ENCODE measurements at places on chromosomes 1 and 21.
A peak's percentile ranks its signal among the peaks of the same experiment; 100 is the strongest.

- DNase-seq = no peak
Observed at GRCh38 chr1:59340411-59341307, 43.8 kb downstream of the FGGY start.

DNA sequence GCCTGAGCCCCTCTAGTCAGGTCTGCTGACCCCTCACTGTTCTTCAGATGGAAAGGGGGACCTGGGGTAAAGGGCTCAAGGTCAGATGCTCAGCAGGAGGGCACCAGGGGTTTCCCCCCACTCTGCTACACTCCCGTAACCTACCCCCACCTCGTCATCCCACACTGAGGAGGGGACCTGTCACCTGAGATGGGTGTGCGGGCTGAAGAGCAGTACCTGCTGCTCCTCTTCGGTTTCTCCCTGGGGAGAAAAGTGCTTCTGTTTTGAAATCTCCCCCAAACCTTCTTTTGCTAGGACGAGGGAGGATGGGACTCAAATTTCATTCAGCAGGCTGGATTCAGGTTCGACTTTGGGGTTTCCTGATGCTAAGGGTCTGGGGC lies 65.2 kb downstream of the SYT2 start:
- no peak for DNase-seq

GRCh38 chr1:108816049-108816893 lies 40.6 kb downstream of the AKNAD1 start:
- DNase-seq = peak; percentile 50

- DNase-seq = no peak
Observed at GRCh38 chr1:170789063-170789462, 125.1 kb downstream of the PRRX1 start.

- no peak for DNase-seq
Observed at GRCh38 chr1:241934201-241934848, 23.2 kb upstream of the BECN2 start.

GRCh38 chr1:153639280-153639679 lies 5.4 kb downstream of the CHTOP start:
- no peak for DNase-seq

DNA sequence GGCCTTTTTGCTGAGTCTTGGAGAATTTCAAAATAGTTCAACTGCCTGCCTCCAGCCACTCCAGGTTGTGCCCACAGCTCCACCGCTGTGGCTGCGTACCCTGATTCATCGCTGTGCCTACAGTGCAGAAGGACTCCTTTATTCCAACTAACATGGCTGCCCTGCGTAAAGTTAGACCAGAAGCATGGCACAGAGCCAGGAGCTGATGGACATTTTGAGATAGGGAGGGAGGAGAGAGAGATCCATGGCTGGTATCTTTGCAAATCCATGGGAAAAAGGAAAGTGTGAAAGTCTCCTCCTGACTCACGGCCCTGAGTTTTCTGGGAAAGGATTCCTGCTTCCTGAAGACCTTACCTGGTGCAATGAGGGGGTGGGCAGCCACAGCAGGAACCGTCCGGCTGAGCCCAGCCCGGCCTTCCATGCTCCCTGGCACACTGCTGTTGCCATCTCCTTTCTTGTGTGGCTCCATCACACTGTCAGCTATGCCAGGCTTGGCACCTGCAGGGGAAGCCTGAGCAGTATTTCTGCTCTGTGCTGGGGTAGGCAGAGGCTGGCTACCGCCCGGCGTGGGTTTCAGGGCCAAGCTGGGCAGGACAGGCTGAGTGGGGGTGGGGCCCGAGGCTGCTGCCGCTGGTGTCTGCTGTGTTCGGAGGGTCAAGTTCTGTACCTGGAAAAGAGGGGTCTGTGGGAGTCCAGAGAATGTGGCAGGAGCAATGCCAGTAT lies 46.0 kb upstream of the A3GALT2 start:
- no peak for DNase-seq

DNA sequence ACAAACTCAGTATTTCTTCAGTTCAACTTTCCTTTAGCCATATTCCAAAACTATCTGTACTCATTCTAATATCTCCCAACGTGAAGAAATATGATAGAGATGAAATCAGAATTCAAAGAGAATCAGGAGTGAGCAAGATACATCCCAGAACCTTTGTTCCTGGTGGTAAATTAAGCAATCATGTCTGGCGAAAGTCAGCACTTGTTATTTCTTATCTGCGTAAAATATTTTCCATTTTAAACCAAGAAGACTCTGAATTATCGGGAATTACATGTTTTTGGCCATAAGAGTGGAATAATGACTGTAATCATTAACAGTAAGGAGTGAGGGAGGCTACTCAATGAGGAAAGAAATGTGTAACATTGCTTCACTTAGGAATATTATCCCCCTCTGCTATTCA lies 253.7 kb downstream of the PDE4B start:
- DNase-seq = no peak

DNA sequence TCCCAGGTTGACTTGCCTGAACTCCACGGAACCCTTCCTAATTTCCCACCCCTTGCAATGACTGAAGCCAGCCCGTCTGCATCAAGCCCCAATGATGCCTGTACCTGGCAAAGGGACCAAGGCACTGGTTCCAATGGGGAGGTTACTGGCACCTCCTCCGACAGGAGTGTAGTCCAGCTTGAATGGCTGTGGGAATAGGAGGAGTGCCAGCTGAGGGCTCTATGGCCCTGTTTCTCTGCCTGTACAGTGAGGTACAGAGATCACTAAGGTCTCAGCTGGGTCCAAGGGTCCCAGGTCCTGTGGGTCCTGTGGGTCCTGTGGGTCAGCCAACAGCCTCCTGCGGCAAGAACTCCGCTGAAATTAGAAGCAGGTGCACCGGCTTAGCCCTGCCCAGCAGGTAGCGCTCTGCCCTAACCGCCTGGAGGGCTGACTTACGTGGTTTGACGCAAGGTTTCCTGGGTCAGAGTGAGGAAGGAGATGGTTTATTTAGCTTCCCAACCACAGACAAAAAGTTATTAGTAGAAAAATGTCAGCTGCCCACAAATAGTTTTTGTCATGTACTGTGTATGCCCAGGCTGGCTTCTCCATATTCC lies 9.9 kb upstream of the SPRR4 start:
- no peak for DNase-seq

Measured in LoVo (cell line).